GM12864 (cell line): ENCODE measurements at places on chromosomes 3 and 15.

DNA sequence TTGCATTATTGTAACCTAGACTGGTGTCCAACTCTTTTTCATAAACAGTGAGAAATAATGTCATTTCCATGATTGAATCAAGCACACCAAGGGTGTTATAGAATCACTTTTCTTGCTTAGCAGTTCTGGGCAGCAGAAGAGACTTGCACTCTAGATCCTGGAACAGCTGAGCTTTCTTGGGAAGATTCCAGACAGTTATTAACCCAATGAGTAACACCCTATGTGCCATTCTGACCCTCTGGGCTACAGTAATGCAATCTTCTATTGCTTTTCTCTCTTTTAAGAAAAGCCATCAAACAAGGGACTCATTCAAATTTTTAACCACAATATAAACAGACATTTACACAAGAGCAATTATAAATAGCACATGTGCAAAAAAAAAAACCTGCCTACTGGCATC is 39.3 kb upstream of the USP3 start:
- no peak for DNase-seq

GRCh38 chr3:65548848-65549625 is 489.7 kb downstream of the MAGI1 start:
- DNase-seq, result no peak

DNA sequence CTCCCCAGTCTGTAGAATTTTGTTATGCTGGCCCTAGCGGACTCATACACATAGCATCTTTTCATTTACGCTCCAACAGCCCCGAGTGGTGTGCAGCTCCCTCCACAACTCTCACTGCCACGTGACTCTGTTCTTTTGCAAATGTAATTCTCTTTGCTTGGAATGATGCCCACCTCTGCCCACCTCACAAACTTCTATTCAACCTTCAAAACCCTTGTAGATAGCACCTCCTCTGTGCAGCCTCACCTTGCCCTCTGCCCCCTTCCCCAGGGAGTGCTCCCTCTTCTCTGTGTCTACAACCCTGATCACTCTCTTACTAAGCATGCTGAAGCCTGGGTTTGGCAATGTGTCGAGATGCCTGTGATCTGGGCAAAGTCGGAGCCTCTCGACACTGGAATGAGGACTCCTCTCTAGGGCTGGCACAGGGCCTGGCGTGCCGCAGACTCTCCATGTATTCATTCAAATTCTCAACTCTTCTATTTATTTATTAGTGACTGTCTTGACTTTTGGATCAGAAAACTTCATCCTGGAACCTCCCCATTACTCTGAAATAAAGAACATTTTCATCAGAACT is 73.5 kb downstream of the MGLL start:
- DNase-seq, result no peak

DNA sequence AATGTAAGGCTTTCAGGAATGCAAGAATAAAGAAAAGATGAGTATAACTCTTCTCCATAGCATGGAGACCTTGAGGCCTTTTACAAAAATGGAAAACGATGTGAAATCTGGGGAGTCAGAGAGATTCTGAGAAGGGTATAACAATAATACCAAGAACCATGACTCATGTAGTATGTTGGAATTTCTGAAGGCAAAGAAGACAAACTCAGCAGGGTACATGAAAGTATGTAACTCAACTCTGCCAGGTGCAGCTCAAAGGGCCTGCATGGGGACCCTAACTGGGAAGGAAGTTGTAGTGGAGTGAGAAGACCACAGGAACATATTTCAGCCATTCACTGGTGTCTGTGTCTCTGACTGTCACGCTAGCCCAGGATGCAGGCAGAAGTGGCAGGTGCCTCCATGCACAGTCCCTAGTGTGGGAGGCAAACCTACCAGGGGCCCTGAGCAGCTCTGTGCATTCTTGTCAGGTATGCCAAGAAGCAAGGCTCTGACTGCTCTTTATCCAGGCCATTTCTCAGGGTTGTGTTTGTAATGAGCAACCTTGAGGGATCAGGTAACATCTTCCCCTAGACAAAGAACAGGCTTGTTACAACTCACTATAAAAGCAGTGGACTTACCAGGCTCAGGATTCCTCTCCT is 57.2 kb downstream of the GPR156 start:
- DNase-seq, result no peak

DNA sequence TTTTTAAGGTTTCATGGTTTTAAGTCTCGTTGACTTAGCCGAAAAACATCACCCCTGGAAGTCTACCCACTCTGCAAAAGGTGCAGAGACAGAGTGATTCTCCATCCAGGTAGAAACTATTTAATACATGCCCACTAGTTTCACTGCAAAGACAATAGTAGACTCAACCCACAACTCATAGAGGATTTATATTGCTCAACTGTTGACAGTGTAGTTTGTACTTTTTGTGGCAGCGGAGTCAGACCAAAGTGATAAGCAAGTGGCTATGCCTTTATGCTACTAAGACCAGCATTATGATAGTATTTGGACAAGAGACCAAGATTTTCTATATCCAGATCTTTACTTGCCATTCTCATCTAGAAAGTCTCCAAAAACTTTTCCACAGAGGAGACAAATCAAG is 98.8 kb upstream of the ZBTB20 start:
- no peak for DNase-seq

- no peak for DNase-seq
Measured at GRCh38 chr3:58044691-58045483, 36.7 kb downstream of the FLNB start.

DNA sequence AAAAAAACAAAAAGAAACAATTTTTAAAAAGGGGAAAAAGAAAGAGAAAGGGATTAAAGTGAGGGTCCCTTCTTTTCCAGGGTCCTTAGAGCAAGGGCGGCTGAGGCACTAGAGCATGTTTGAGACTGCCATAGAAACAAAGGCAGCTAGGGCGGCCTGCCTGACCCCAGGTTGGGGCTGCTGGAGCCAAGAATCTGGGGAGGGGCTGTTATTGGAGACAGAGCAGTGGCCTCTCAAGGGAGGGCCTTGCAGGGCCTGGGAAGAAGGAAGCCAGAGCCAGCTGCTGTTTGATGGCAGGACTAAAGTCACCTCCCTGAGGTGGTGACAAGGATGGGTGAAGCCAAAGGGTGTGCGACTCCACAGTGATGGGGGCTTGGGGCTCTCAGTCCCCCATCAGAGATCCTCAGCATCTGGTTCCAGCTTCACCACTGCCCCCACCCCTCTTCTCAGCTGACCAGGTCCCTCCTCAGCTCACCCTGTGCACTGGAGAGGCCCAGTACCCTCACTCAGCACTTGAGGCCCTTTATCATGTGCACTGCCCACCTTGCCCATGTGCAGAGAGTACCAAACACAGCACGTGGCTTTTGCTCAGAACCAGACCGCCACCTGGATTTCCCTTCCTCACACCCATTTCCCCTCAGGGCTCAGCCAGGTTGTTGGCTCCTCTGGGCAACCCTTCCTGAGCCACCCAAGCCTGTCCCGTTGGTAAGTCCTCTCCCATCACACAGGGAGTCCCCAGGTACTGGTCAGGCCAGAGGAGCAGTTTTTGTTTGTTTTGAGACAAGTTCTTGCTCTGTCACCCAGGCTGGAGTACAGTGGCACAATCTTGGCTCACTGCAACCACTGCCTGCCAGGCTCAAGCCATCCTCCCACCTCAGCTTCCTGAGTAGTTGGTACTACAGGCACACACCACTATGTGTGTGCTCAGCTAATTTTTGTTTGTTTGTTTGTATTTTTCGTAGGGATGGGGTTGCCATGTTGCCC is 1.7 kb downstream of the TMEM89 start:
- no peak for DNase-seq
